ENCODE measurements at places on chromosomes 6 and 20.

GRCh38 chr6:143970456-143971218 lies 37.4 kb downstream of the PLAGL1 start:
- no peak for DNase-seq

GRCh38 chr6:107699254-107699653 lies 124.9 kb downstream of the SCML4 start:
- DNase-seq = no peak

GRCh38 chr20:62925420-62926228 lies 681 bp downstream of the DIDO1 start:
- no peak for DNase-seq

GRCh38 chr6:138377844-138378243 lies at the start of gene SMIM28:
TSS of gene SMIM28 (plus strand) at chr6:138377905. CDS start at chr6:138378073, 168 bp downstream.
- no peak for DNase-seq

DNA sequence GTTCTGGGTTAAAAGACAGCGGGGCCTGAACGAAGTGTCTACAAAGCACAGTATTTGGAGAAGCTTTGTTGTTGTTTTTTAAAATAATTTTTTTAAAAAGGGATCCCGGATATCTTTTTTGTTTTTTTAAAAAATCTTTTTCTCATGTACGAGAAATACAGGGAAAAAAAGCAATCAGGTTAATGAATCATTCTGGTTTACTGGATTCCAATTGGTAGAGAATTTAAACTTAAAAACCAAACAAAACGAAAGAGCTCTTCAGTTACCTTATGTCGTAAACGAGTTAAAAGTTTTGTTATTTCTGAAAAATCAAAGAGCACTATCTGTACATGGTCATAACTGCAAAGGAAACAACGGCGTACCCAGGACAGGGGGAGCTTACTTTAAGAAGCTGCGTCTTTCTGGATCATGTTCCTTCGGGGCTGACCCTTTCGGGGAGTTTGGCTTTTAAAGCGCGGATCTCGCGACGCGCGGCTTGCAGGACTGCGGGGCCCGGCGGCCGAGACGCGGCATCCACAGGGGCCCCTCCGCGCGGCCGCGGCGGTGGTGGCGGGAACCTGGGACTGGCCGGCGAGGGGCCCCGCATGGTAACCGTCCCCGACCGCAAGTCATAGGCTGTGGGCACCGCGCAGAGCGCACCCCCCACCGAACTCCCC lies 927 bp downstream of the IL20RA start:
- DNase-seq = no peak

DNA sequence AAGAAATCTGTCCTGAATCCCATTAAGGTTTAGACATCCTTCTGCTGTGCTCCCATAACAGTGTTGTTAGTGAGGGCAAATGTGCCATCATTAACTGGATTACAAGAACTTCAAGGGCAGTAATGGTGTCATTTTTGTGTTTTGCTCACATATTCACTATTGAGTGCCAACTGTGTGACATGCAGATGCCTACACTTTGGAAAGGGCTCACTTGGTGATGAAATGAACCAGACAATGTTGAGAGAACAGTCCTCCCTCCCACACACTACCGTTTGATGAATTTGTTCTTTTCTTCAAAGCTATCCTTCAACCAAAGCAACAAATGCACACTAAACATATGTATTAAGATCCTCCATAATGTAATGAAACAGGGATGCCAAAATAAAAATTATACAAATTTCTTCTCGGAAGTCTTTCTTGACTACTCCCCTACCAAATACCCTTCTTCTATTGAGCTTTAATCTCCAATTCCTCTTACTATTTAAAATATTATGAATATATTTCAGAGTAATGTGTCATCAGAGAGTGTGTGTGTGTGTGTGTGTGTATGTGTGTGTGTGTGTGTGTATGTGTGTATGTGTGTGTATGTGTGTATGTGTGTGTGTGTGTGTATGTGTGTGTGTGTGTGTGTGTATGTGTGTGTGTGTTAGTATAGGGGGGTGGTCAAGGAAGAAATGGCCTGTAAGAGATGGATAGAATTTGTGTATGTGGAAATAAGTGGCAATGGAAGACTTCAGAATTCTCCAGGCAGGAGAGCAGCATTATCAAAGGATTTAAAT lies 92.3 kb upstream of the ENPP5 start:
- no peak for DNase-seq

- DNase-seq = no peak
Observed at GRCh38 chr6:167805349-167806060, 21.2 kb upstream of the AFDN start.

GRCh38 chr20:3173610-3174441 lies 477 bp upstream of the LZTS3 start:
- no peak for DNase-seq

DNA sequence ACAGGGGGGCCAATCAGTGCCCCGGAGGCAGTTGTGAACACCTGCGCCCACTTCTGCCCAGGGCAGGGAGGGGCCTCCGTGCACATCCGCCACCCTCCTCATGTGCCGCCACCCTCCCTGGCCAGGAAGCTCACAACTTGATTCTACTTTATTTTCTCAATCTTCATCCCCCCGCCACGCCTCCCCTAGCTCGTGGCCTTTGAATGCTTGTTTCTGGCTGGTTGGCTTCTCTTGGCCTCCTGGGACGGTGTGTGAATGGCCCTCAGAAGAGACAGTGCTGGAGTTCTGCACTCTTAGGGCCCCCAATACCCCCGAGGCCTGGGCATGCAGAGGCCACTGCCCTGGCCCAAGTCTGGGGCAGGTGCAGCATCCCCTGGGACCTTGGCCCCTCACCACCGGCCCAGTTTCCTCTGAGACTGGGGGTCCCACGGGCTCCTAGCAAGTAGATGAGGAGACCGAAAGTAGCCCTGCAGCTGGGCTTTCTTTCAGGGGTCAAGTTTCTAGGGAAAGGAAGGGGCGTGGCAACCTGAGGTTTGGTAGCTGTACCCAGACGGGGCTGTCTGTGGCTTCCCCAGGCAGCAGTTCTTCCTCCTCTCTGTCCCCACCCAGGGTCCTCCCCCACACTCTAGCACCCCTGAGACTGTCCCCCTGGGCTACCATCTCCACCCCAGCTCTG lies 1.3 kb downstream of the RGS19 start:
- no peak for DNase-seq

DNA sequence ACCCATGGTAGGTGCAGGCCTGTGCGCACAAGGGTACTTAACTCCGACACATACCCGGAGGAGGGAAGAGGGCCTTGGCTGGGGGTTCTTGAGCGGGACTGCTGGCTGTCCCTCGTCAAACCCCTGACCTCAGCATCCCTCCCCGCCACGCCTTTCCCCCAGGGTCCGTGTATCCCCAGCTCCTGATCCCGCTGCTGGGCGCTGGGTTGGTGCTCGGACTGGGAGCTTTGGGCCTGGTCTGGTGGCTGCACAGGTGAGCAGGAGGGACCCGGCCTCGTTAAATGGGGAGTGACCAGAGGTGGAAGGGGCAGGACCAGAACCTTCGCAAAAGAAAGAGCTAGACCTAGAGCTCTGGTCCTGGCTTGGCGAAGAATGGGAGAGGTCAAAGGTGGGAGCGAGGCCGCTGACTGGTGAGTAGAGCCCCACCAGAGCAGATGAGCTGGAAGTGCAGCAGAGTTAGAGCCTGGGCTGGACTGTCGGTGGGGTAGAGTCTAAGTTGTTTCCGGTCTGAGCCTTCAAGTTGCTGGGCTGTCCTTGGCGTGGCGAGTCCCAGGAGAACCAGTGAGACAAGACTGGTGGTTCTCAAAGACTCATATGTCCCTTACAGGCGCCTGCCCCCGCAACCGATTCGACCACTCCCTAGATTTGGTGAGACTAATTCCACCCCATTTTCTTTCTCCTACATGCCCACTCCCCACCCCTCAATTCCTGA lies 963 bp downstream of the MPIG6B start:
- no peak for DNase-seq

DNA sequence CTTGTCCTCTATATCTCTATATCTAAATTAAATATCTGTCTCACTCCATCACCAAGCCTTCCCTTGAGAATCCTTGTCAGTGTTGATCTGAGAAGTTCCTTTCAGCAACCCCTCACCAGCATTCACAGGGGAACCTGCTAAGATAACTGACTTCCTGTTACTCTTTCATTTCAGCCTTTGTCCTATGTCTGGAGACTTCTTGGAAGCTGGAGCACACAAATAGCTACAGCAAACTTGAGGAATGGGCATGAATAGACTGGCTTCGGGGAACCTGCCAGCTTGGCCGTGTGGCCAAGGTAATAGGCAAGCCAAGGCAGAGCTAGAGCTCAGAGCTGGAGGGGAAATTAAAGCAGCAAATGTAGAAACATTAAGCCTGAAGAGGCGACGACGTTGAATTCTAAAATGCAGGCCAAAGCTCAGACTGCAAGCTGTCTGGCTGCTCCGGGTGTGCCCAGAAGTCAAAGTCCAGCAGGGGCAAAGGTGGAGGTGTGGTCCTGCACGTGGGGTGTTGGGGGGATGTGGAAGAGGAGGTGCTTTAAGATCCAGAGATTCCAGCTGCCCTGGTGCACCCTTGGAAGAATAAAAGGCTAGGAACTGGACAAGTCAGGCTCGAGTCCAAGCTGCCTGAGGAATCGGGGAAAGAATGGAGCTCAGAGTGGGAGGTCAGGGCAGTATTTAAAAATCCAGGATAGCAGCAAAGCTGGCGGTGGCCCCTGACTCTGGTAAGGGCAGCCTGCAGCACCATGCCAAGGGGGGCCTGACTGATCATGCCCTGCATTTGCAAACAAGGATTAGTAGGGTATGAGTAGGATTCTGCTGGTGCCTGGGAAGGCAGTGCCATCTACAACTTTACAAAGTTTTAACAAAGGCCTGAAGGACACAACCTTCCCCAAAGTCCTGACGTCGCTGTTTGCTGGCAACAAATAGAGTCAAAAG lies 185.0 kb upstream of the SGK1 start:
- DNase-seq = no peak

DNA sequence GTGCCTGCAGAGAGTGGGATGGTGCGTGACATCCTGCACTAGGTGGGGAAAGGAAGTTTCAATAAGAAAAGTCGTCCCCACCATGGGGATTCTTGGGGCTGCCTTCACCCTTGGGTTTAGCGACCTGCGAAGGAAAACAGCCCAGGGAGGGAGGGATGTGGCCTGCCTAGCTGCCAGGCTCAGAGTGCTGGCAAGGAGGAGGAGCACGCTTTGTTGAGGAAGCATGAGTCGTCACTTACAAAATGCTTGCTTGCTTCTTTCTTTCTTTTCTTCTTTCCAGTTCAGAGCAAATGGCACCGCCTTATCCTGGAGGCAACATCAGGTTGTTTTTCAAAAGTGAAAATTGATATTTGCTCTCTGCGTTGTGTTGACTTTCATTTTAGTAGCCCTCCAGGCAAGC lies 123.2 kb downstream of the TFAP2C start:
- no peak for DNase-seq

Measured in caudate nucleus (tissue), 63 donors.